Stimulated activated effector memory CD8-positive, alpha-beta T cell treated with anti-CD3 and anti-CD28 coated beads, Interleukin-12 subunit alpha, Interleukin-12 subunit beta, amount 100 ng/mL, for 72 hours (primary cell): ENCODE measurements at places on chromosomes 7 and 10.

DNA sequence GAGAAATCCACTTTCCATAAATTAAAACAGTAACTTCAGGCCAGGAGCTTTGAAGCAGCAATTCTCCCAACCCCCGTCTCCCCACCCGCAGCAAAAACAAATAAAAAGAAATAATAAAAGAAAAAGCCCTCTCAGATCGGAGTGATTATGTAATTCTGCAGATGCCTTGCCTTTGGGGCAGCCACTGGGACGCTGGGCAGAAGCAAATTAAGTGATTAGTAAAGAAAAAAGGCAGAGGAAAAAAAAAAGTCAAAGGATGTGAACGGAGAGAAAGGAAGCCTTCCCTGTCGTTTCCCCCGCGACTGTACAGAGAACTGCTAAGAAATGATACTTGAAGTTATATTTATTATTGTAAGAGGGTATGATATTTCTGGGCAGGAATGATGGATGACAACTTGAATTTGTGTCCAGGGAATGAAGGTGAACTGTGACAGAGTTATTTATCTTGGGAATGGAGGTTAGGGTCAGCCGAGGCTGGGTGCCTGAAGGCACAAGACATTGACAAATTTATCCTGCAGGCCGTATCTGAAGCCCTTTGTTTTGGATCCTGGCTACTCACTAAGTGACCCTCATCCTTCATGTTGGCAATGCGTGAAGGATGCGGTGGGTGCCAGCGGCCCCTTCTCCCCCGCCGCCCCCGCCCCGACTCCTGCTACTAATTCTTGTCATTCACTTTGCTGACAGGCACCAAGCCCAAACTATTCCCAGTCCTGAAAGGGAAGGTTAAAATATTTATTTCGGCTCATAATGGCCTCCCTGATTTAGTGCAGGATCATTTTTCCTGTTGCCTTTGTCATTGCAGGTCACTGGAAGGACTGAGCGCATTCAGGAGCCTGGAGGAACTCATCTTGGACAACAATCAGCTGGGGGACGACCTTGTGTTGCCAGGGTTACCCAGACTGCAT is 604.0 kb downstream of the LRMDA start:
- no peak for DNase-seq

DNA sequence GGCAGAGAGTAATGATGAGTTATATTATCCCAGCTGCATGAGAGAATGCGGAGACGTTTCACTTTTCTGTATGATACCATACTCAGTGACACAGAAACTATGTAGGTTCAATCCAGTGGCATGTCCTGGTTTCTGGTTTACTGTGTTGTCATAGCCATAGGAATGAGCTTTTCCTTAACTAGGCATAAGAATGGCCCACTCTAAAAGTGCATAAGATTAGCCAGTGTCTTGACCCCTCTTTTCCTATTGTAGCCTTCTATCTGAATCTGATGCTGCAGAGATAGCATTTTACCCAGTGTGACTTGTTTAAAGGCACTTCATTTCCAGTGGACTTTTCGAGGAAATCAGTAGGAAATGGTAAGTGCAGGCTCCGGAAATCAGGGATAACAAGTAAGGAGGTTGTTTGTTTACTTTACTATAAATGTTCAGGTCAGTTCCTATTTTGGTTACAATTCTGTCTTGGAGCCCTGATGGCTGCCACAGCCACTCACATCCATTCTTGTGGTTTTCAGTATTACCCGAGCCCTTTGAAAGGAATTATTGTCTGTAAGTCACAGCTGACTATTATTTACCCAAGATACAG is 70.5 kb downstream of the SEMA3A start:
- no peak for DNase-seq

DNA sequence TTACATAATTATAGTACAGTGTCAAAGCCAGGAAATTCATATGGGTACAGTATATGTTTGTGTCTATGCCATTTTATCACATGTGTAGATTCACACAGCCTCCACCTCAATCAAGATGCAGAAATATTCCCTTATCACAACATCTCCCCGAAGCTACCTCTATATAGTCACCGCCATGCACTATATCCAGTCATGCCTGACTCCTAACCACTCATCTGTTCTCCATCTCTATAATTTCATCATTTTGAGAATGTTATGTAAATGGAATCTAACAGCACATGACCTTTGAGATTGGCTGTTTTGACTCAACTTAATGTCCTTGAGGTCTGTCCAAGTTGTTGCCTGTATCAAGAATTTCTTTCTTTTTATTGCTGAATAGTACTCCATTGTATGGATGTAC is 22.3 kb upstream of the SLC25A13 start:
- DNase-seq = no peak

DNA sequence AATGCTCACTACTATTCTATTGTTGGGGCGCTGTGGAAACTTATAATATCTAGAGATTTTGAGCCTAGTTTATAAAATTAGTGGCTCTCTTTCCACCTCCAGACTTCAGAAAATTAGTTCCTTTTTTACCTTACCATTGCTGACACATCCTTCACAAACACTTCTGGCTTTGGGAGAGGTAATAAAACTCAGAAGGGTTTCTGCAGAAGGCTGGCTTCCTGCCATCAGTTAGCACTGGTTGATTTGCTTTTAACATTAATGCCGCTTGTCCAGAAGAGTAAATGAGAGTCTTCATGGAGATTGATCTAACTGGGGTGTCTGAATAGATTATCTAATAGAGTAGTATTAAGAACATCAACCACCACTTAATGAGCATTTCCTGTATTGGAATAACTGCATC is 20.3 kb downstream of the ACSM6 start:
- DNase-seq = no peak

DNA sequence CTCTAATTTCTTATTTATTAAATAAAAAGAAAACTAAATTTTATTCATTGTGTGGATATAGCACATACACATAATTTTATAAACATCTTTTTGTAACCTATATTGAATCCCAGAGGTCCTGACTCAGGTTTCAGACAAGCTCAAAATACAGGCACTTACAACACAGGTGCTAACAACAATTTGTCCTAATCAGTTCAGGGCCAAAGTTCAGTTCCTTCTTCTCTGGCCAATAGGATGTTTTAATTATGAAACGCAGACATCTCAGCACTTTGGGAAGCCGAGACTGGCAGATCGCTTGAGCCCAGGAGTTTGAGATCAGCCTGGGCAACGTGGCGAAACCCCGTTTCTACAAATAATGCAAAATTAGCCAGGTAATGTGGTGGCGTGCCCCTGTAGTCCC is 15.0 kb downstream of the RPA3 start:
- no peak for DNase-seq

- DNase-seq = no peak
These were observed 22.9 kb upstream of the MTPAP start for GRCh38 chr10:30371954-30372353.

DNA sequence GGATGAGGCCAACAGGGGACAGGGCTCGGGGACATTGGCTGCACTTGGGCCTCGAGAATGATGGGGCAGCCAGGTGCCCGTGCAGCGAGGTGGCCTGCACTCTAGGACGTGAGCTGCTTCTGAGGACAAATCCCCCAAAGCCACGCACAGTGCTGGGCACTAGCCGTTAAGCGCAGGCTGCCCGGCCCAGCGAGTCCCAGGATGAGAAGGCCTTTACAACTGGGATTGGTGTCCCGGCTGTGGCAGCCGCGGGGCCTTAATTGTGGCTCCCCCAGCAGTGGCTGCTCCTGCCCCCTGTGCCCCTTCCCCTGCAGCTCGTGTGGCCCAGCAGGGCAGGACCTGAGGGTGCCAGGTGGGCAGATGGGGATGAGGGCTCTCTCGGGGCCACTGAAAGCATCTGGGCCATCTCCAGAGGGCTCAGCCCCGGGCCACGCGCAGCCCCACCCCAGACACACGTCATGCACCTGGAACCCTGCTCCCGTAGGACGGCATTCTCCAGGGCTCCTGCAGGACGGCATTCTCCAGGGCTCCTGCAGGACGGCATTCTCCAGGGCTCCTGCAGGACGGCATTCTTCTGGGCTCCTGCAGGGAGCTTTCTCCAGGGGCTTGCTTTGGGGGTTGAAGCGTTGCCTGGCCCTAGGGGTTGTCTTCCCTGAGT is 6.6 kb downstream of the PWWP2B start:
- no peak for DNase-seq

DNA sequence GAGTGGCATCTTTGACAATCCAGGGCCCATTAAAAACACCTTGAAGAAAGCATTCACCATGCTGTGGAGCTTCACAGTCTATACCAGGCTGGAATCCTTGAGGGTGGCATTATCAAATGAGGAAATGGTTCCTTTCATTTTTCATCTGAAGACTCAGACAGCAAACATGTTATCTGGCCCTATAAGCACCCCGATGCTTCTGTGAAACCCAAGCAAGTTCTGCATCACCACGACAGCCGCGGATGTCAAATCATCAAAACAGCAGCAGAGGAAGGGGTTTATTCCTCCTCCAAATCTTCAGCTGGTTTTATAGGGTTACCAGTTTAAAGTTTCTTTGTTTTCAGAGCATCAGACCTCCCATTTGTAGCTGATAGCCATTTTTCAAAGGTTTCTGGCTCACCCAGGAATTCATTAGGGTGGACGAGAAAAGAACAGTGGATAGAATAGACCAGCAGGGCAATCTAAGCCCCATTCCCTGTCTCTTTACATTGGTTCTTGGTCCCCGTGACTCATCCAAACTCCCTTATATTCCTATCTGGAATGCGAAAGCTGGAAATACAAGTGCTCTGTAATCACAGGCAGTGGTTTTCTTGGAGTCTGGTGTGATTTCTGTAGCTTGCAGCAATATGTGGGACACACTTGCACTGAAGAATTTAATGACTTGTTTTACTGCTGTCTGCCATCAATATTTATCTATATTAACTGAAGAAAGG is 217.9 kb downstream of the SKAP2 start:
- no peak for DNase-seq

- DNase-seq = no peak
These were observed 6.5 kb downstream of the DEPP1 start for GRCh38 chr10:44971935-44972757.
